Neural crest cell (in vitro differentiated cells): ENCODE measurements at places on chromosomes 1 and 21.

DNA sequence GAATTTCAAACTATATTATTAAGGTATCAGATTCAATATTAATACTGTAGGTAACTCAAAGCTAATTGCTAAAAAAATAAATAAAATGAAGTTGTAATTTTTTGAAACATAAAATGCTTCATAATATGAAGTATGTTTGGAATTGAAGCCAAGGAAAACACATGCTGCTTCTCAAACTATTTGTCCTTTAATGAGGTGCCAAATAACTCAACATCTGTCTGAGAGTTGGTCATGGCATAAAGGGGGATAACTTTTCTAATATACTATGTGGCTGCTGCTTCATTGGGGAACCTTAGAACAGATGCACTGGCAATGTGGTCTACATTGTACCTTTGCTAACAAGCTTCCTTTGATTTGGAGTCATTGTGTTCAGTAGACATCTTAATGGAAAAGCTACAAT, 96.7 kb downstream of the PDE4B start:
- no peaks in the 10 kb centered on the region for H3K36me3 ChIP-seq
- H3K27ac ChIP-seq = no peak overlapping the region
- no peaks in the 10 kb centered on the region for H3K4me1 ChIP-seq

DNA sequence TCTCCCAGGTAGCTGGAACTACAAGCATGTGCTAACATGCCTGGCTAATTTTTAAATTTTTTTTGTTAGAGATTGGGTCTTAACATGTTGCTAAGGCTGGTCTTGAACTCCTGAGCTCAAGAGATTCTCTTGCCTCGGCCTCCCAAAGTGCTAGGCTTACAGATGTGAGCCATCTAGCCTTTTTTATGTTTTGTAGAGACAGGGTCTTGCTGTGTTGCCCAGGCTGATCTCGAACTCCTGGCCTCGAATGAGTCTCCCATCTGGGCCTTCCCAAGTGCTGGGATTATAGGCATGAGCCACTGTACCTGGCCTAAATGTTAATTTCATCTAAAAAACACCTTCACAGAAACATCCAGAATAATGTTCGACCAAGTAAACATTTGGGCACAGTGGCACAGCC, 48.6 kb downstream of the FNBP1L start:
- H3K27ac ChIP-seq = no peak overlapping the region
- H3K4me1 ChIP-seq = no peaks in the 10 kb centered on the region
- no peaks in the 10 kb centered on the region for H3K27me3 ChIP-seq

- no peak overlapping the region for H3K27ac ChIP-seq
- no peaks in the 10 kb centered on the region for H3K36me3 ChIP-seq
- H3K4me1 ChIP-seq = peaks cover 6% of the 10 kb centered on the region
These were observed 675.8 kb downstream of the MATN1 start for GRCh38 chr1:30047576-30047975.

- no peaks in the 10 kb centered on the region for H3K36me3 ChIP-seq
- no peak overlapping the region for H3K4me3 ChIP-seq
- peaks cover 23% of the 10 kb centered on the region for H3K4me1 ChIP-seq
- DNase-seq = no peak
These were observed 12.4 kb downstream of the SLC1A7 start for GRCh38 chr1:53129891-53130597.
